ENCODE measurements at places on chromosomes 7 and 10.

DNA sequence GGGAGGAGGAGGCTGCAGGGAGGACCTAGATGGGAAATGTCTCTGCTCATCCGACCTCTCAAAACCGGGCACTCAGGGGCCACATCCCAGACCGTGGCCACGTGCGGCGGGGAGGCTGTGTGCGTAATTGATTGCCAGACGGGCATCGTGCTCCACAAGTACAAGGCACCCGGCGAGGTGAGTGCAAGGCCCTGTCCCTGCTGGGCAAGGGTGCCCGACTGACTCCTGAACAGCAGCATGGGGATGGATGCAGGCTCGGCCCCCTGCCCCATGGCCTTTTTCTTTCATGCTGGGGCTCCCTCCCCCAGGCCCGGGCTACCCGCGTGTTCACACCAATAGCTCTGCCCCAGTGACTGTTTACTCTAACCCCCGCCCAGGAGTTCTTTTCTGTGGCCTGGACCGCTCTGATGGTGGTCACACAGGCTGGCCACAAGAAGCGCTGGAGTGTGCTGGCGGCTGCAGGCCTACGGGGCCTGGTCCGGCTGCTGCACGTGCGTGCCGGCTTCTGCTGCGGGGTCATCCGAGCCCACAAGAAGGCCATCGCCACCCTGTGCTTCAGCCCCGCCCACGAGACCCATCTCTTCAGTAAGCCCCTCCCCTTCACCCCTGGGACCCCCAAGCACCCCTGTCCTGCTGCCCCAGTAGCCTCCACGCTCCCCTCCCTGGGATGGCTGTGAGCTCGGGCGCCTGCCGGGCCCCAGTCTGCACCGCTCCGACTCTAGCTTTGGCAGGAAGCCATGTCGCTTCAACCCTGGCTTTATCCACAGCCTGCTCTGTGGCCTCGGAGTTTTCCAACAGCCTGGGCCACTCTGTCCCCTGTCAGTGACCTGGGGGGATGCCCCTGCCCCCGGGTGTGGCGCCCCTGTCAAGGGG, 3.9 kb downstream of the LRWD1 start:
- DNase-seq: no peak

- DNase-seq: no peak
These were observed 6.1 kb downstream of the ADCY1 start for GRCh38 chr7:45580053-45580872.

DNA sequence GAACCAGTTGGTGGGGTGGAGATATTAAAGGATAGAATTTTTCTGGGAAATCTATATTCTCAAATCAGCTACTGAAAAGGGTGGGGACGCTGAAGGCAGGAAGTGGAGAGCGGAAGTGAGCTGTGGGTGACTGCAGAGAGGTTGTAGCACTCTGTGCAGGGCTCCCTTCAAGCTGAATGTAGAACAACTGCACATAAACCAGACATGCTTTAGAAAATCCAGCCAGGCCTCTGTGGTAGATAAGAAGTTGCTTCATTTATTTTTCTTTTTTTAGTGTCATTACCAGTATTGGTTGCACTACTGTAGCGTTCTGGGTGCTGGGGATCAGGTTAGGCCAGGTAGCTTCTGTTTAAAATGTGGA, 127.8 kb downstream of the CELF2 start:
- peak; percentile 37 for DNase-seq

DNA sequence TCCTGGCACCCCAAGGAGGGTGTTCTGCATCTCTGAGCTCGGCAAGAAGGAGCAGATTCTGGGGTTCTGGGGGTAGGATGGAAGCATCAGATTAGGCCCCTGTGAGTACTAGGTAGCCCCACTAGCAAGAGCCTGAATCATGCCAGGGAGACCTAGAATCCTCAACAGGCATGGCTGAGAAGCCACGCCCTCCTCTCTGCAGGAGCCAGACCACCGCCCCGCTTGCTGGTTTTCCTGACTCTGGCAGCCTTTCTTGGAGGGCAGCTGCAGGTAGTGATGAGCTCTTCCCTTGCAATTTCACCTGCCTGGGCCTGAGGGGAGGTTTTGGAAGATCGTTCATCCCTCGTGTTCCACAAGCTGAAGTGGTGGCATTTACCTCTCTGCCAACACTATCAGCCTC, 68.9 kb upstream of the PRLHR start:
- DNase-seq: no peak

GRCh38 chr10:47248386-47249090, 51.5 kb upstream of the GDF10 start:
- DNase-seq: no peak
